ENCODE measurements at places on chromosomes 12 and 14.
A peak's percentile ranks its signal among the peaks of the same experiment; 100 is the strongest.

- no peak for DNase-seq
Observed at GRCh38 chr14:67432050-67432564, 20.1 kb upstream of the PLEK2 start.

DNA sequence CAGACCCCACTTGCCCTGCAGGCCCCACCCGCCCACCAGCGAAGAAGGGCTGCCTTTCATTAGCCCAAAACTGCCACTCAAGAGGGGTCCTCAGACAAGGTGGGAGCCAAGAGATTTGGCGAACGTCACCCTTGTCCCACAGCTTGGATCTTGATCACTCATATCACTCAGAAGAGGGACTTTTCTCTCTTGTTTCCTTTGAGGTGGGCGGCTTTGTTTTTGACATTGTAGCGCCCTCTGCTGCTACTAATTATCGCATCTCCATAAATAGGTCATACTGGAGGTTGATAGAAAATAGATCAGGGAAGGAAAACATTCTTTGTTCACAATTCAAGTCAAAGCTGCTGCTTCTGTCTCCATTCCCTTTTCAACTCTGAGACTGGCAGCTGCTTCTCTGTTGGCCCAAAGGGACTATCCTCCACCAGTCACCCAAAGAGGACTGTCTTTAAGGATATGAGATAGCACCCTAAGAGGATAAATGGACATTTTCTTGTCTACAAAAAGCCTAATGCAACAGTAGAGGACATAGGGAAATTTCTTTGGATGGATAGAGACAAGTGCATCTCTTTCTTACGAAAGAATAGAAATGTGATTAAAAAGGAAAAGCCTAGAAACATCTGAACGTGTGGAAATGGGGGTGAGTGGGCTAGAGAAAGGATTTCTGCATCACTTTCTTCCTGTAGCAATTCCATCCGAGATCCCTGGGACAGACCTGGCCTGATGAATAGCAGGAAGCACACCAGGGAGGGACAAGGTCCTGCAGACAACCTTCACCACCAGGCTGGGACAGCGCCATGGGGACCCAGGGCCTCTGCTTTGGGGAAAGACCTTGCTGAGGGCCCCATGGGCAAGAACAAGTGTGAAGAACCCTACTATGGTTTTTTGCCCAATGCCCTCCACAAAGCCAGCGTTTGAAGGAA lies 115.8 kb downstream of the DAD1 start:
- no peak for DNase-seq

- DNase-seq = no peak
Observed at GRCh38 chr12:114412825-114413749, 7.1 kb upstream of the TBX5 start.

- DNase-seq = no peak
Observed at GRCh38 chr14:105476097-105476830, 1.6 kb downstream of the CRIP2 start.

- DNase-seq = peak; percentile 77
Observed at GRCh38 chr12:96194971-96195844, 1.0 kb downstream of the ELK3 start.

DNA sequence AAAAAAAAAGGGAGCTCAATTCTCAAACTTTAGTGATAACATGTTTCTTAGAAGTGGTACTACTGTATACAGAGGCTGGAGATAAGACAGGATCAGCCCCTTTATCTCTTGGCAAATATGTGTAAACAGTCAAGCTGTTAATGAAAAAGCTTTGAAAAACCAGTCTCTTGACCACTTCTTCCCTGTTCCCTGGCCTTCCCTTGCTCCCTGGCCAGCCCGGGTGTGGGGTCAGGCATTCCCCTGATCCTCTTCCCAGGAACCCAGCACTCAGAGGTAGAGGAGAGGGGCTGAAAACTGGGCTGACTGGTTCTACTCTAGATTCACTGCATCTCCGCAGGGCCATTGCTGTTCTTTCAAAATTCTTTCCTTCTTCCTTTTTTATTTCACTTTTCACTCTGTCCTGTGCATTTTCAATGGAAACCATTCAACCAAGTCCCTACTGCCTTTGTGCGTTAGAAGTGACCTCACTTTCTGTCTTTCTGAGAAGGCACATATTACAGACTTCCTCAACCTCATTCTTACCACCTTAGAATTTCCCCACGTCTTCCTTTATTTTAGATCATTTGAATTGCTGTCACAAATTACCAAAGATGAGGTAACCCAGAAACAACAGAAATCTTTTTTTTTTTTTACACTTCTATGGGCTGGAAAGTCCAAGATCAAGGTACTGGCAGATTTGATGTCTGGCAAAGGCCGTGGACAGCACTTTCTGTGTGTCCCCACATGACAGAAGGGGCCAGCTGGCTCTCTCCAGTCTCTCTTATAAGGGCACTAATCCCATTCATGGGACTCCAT lies 5.7 kb downstream of the GNG2 start:
- no peak for DNase-seq

Measured in activated naive CD8-positive, alpha-beta T cell treated with anti-CD3 and anti-CD28 coated beads for 36 hours (primary cell).